Activated CD4-positive, alpha-beta T cell treated with anti-CD3 and anti-CD28 coated beads, Interleukin-2, amount 10 ng/mL, durations not matched to agents 7 days and 5 days (primary cell): ENCODE measurements at places on chromosomes 13 and 19.
A peak's percentile ranks its signal among the peaks of the same experiment; 100 is the strongest.

DNA sequence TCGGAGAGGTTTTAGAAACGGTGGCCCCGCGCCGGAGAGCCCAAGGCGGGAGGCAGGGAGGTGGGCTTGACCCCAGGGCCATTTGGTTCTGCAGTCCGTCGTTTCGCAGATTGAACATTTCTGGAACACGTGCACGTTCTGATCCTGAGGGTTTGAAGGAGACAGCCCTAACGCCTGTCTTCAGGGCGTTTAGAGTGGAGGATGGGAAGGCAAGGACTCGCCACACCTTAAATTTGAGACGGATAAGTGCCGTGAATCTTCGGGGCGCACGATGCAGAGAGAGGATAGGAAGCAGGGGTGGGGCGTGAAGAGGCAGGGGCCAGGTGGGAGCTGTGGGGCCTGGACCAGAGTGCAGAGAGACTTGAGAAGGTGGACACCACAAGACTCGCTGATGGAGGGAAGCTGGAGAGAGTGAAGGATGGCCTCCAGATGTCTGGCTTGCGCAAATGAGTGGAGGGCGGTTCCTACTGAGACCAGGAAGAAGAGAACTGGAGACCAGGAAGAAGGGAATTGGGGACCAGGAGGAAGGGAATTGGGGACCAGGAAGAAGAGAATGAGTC, 804 bp upstream of the MIER2 start:
- peaks cover 39% of the 10 kb centered on the region for H3K4me1 ChIP-seq
- H3K4me3 ChIP-seq = peak overlapping the region; percentile 76
- peak overlapping the region; percentile 75 for H3K27ac ChIP-seq
- H3K27me3 ChIP-seq = peaks cover 2% of the 10 kb centered on the region
- peaks cover 18% of the 10 kb centered on the region for H3K36me3 ChIP-seq

GRCh38 chr13:95628488-95628887, 16.0 kb downstream of the DZIP1 start:
- H3K27me3 ChIP-seq = peaks cover 22% of the 10 kb centered on the region
- no peaks in the 10 kb centered on the region for H3K4me1 ChIP-seq
- no peaks in the 10 kb centered on the region for H3K36me3 ChIP-seq

DNA sequence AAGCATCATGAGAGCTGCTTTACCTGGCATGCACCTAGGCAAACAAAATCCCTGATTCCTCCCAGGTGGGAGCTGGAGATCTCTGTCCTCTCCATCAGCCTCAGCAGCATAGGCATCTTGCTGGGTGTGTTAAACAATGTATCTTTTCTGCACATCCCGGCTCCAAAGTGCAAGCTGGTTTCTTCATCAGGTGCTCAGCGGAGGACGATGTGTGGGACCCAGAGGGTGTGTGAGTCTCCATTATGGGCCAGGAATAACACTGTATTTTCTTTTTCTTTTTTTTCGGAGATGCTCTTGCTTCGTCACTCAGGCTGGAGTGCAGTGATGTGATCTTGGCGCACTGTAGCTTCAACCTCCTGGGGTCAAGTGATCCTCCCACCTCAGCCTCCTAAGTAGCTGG, 9.9 kb downstream of the CNFN start:
- H3K36me3 ChIP-seq = no peaks in the 10 kb centered on the region
- no peak overlapping the region for H3K27ac ChIP-seq
- no peaks in the 10 kb centered on the region for H3K4me1 ChIP-seq
- H3K27me3 ChIP-seq = peaks cover 10% of the 10 kb centered on the region
- DNase-seq = no peak

GRCh38 chr13:111664696-111665095, 344.3 kb downstream of the TEX29 start:
- no peak for DNase-seq
- H3K4me3 ChIP-seq = no peak overlapping the region
- no peak overlapping the region for H3K27ac ChIP-seq
- H3K36me3 ChIP-seq = no peaks in the 10 kb centered on the region
- no peaks in the 10 kb centered on the region for H3K4me1 ChIP-seq

GRCh38 chr13:26992951-26993719, 178.5 kb downstream of the USP12 start:
- H3K4me1 ChIP-seq = peaks cover 8% of the 10 kb centered on the region
- H3K27me3 ChIP-seq = peaks cover 12% of the 10 kb centered on the region
- DNase-seq = no peak
- H3K27ac ChIP-seq = no peak overlapping the region
- H3K36me3 ChIP-seq = no peaks in the 10 kb centered on the region

DNA sequence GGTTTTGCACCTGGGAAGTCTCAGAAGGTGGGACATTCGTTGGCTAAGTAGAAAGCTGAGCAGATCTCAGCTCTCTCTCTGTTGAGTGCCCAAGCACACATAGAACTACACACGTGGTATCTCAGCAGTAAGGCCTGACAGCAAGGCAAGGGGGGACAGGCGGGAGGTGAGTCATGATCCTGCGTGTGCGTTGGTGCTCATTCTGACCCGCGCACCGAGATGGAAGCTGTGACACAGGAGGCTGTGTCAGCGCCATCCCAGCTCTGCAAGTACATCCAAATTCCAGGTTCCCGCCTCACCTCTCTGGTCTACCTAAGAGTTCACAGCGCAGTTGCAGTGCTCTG, 135.7 kb downstream of the USP12 start:
- H3K4me1 ChIP-seq = no peaks in the 10 kb centered on the region
- no peak overlapping the region for H3K4me3 ChIP-seq
- H3K27me3 ChIP-seq = peaks cover 28% of the 10 kb centered on the region
- DNase-seq = no peak

- H3K27ac ChIP-seq = no peak overlapping the region
- peaks cover 32% of the 10 kb centered on the region for H3K27me3 ChIP-seq
- H3K4me3 ChIP-seq = no peak overlapping the region
These were observed 29.2 kb downstream of the ONECUT3 start for GRCh38 chr19:1782521-1782920.

DNA sequence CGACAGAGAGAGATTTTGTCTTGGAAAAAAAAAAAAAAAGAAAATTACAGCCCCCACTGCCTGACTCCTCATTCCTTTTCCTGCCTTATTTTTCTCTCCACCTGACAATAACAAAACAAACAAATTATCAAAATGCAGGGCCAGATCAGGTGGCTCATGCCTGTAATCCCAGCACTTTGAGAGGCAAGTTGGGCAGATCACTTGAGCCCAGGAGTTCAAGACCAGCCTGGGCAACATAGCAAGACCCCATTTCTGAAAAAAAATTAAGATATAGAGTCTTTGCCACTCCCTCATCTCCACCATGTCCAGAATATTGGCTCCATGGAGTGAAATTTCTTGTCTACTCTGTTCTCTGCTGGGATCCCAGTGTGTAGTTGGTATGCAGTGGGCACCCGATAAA, 7.2 kb downstream of the CERS4 start:
- no peak overlapping the region for H3K27ac ChIP-seq
- no peak for DNase-seq
- H3K4me1 ChIP-seq = peaks cover 26% of the 10 kb centered on the region

- peaks cover 10% of the 10 kb centered on the region for H3K4me1 ChIP-seq
- H3K27ac ChIP-seq = peak overlapping the region; percentile 70
- peak overlapping the region; percentile 73 for H3K4me3 ChIP-seq
- peaks cover 49% of the 10 kb centered on the region for H3K27me3 ChIP-seq
- DNase-seq = peak; percentile 24
These were observed 169.3 kb downstream of the COL4A1 start for GRCh38 chr13:110137680-110138009.

GRCh38 chr13:65724226-65724625, 1505.9 kb downstream of the PCDH9 start:
- H3K36me3 ChIP-seq = no peaks in the 10 kb centered on the region
- no peak for DNase-seq
- no peaks in the 10 kb centered on the region for H3K4me1 ChIP-seq

GRCh38 chr19:38411041-38411712, 8.3 kb downstream of the FAM98C start:
- no peak for DNase-seq
- no peaks in the 10 kb centered on the region for H3K4me1 ChIP-seq
- H3K4me3 ChIP-seq = no peak overlapping the region
- no peak overlapping the region for H3K27ac ChIP-seq

- H3K27me3 ChIP-seq = no peaks in the 10 kb centered on the region
- H3K36me3 ChIP-seq = no peaks in the 10 kb centered on the region
- no peak overlapping the region for H3K27ac ChIP-seq
- H3K4me3 ChIP-seq = no peak overlapping the region
These were observed 24.4 kb downstream of the CELF5 start for GRCh38 chr19:3248728-3249326.

DNA sequence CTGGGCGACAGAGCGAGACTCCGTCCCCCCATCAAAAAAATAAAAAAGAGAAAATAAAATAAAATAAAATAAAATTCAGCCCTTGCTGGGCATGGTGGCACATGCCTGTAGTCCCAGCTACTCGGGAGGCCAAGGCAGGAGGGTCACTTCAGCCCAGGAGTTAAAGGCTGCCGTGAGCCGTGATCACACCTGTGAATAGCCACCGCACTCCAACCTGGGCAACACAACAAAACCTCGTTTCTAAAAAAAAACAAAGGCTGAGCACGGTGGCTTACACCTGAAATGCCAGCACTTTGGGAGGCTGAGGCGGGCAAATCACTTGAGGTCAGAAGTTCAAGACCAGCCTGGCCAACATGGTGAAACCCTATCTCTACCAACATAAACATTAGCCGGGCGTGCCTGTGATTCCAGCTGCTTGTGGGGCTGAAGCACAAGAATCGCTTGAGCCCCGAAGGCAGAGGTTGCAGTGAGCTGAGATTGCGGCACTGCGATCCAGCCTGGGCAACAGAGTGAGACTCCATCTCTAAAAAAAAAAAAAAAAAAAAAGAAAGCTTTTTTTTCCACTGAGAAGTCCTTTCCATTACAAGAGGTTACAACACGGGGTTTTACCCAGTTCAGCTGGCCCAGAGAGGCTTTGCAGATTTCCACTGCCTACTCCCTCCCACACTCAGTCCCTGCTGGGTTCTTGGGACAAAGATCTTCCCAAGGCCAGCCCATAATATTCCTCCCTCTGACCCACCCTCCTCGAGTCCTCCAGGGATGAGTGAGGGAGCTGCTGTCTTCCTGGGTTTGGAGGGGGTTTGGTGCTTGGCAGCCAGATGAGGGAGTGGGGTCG, 6.4 kb downstream of the ANGPTL4 start:
- no peak for DNase-seq
- no peak overlapping the region for H3K4me3 ChIP-seq

DNA sequence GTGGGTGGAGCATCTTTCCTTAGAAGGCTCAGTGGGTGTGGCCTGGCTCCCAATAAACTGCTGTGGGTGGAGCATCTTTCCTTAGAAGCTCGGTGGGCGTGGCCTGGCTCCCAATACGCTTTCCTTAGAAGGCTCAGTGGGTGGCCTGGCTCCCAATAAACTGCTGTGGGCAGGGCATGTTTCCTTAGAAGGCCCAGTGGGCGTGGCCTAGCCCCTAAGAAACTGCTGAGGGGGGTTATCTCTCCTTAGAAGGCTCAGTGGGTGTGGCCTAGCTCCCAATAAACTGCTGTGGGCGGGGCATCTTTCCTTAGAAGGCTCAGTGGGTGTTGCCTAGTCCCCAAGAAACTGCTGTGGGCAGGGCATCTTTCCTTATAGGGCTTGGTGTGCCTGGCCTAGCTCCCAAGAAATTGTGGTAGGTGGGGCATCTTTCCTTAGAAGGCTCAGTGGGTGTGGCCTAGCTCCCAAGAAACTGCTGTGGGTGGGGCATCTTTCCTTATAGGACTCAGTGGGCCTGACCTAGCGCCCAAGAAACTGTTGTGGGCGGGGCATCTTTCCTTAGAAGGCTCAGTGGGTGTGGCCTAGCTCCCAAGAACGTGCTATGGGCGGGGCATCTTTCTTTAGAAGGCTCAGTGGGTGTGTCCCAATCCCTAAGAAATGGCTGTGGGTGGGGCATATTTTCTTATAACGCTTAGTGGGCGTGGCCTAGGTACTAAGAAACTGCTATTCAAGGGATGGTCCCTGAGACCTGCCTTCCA, 10.3 kb downstream of the HSH2D start:
- H3K4me3 ChIP-seq = no peak overlapping the region
- H3K27me3 ChIP-seq = no peaks in the 10 kb centered on the region
- peaks cover 74% of the 10 kb centered on the region for H3K36me3 ChIP-seq
- peaks cover 27% of the 10 kb centered on the region for H3K4me1 ChIP-seq
- DNase-seq = peak; percentile 22
- no peak overlapping the region for H3K27ac ChIP-seq

GRCh38 chr13:48645845-48646244, 7.9 kb upstream of the CYSLTR2 start:
- peaks cover 4% of the 10 kb centered on the region for H3K27me3 ChIP-seq
- H3K4me1 ChIP-seq = peaks cover 5% of the 10 kb centered on the region
- H3K4me3 ChIP-seq = no peak overlapping the region
- DNase-seq = no peak
- no peaks in the 10 kb centered on the region for H3K36me3 ChIP-seq
